Activated CD4-positive, alpha-beta T cell treated with anti-CD3 and anti-CD28 coated beads for 36 hours (primary cell): ENCODE measurements at places on chromosomes 6 and 20.

- DNase-seq, result no peak
Measured at GRCh38 chr6:78460711-78461110, 406.6 kb upstream of the IRAK1BP1 start.

GRCh38 chr6:157283900-157284737, 39.2 kb downstream of the TMEM242 start:
- DNase-seq, result no peak

DNA sequence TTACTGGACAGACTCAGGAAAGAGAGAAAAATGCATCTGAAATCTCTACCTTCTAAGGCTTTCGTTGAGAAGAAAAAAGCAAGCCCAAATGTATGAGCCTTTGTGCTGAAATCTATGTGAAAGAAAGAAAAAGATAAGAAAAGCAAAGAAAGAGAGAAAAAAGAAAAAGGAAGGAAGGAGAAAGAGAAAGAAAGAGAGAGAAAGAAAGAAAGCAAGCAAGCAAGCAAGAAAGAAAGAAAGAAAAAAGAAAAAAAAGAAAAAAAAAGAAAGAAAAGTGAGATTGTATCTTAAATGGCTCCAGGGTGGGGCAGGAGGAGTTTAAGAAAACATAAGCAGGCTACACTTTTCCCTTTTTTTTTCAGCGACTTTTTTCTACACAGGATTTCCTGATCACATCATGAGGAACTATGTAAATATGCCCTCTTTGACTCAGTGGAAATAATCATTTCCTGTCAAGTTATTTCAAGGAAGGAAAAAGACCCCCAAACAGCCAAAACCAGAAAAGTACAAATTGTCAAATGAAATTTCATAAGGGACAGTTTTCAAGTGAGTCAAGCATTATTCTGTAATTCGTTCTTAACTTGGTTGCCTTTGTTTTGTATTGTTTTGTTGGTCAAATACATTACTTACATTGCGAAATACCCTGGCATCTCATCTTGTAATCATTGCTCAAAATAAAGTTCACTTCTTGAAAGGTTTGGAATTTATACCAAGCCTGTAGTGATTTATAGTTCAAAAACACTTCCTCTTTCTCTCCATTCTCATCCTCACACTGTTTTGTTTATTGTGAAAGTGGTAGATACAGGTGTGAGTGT, 79.5 kb upstream of the RNF217 start:
- DNase-seq, result no peak

DNA sequence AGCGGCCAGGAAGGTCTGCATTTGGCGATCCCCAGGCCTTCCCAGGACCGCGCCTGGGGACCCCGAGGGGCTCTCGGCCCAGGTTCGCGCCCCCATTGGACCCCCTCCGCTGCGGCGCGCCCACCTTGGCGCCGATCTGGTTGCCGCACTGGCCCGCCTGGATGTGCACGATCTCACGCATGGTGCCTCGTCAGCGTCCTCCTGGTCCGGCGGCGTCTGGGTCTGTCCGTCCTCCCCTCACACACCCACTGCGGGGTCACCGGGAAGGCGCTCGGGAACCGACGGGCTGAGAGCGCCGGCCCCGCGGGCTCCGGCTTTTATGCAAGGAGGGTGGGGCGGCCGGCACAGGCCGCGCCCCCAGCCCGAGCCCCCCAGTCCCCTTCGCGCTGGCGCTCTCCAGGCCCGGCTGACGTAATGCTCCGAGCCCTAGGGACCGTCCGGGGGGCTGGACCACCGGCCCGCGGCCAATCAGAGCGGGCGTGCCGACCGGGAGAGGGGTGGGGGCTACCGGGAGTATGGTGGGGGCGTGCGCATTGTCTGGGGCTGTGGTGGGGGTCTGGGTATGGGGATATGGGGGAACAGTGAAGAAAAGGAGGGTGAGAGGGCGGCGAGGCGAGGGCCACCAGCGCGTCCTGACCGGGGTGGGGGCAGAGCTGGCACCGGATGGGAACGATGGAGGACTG, at the start of gene TUBB2B:
TSS of gene TUBB2B (minus strand) at position 291 of the 683 bp plus-strand sequence. CDS start at position 181, 110 bp downstream.
- DNase-seq, result no peak

- no peak for DNase-seq
Measured at GRCh38 chr6:36150283-36150682, 20.0 kb downstream of the MAPK13 start.

DNA sequence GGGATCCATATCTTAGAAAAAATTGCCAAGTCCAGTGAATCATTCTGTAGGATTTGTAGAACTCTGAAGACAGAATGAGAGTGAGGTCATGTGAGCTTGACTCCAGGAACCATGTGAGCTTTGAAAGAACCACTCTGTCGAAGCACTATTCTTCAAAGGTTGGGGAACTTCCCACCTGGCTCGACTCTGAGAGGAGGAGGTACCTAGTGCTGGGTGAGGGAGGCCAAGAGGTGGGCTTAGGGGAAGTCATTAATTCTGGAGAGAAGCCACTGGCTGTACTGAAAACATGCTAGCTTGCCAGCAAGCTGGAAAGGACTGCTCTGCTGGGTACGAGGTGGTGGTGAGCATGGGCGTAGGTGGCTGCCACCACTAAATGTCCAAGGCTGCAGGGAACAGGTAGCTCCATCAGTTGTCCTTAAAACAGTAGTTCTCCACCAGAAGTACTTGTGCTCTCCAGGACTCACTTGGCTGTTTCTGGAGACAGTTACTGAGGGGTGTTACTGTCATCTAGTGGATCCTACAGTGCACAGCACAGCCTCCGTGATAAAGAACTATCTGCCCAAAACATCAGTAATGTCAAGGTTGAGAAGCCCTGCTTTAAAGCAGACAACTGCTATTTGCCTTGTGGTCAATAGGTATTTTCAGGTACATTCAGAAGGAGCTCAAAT, 34.7 kb upstream of the SYNJ2 start:
- DNase-seq, result no peak

DNA sequence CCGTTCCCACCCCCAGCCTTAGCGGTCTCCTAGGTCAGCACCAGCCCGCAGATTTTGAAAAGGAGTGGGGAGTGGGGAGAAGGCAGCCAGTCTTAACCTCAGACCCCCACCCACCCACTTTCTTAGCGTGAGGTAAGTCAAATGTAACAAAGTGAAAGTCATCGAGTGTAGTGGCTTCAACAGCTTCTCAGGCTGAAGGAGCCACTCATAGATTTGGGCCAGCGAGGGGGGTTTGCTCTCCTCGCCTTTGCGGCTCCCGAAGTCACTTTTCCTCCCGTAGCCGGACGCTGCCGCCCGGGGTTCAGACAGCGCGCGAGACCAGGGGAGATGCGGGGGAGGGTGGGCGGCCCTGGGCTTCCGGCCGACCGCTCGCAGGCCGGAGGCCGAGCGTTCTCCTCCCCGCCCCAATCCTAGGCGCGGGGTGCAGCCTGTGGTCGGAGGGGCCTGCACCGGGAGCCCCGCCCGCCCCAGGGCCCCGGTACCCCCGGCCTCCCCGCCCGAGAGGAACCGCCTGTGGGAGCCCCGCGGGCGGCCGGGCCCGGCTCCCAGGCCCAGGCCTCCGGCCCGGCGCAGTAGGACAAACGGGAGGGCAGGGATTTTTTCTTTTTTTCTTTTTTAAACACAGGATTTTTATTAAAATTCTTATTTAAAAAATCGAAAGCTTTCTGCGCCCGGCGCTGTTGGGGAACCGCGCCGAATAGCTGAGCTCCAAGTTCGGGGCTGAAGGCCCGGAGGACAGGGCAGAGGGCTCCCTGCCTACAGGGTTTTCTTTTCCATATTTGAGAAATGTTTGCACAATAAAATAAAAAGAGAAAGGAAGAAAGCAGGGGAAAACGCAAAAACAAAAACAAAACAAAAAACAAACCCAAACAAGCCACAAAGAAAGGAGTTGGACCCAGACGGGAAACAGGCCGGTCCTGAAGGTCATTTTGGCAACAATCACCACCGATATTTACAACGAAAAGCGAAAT, 3.2 kb downstream of the NKX2-2 start:
- DNase-seq, result peak; percentile 17

- no peak for DNase-seq
Measured at GRCh38 chr6:16851758-16852157, 90.5 kb upstream of the ATXN1 start.
